Astrocyte of the spinal cord (primary cell): ENCODE measurements at places on chromosomes 3 and 15.
A peak's percentile ranks its signal among the peaks of the same experiment; 100 is the strongest.

DNA sequence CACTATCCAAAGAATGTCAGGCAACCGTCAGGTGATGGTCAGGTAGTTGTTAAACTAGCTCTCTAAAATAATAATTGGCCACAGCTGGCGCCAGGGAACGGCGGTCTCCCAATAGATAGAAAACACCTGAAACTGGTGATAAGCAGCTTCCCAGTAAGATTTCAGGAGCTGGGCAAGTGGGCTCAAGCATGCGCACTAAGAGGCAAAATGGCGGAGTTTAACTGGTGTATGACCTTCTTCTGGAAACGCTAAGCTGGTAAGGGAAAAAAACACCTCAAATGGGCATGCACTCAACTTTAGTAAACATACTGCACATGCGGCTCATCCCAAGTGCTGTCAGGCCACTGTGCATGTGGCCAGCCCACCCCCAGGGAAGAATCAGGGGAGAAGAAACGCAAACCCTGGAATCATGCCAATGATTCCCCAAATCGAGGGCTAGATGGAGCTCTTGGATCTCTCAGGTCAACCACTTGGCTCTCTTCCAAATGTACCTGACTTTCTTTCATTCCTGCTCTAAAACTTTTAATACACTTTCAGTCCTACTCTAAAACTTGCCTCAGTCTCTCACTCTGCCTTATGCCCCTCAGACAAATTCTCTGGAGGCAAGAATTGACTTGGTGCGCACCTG lies 195.0 kb downstream of the ZNF621 start:
- no peak for DNase-seq

- no peak for DNase-seq
Observed at GRCh38 chr15:58870451-58870850, 63.0 kb downstream of the SLTM start.

GRCh38 chr15:66931768-66932633 lies 133.4 kb upstream of the SMAD3 start:
- DNase-seq, result peak; percentile 59

GRCh38 chr3:71397046-71397445 lies 186.5 kb downstream of the FOXP1 start:
- peak; percentile 39 for DNase-seq

DNA sequence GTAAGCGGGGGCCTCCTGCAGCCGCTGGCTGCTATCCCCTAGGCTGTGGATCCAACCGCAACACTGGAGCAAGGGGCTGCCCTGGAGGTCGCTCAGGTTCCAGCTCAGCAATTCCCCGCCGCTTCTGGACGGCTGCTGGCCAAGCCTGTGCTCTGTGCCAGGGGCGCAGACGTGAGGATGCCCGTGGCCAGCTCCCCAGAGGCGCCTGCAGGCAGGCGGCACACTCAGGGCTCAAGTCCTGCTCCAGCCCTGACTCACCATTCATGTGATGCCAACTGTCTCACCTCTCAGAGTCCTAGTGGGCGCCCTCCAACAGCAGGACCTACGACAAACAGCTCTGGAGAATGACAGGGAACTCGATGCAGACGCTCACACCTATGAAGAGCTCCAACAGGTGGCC lies 31.6 kb downstream of the KLHL25 start:
- no peak for DNase-seq

DNA sequence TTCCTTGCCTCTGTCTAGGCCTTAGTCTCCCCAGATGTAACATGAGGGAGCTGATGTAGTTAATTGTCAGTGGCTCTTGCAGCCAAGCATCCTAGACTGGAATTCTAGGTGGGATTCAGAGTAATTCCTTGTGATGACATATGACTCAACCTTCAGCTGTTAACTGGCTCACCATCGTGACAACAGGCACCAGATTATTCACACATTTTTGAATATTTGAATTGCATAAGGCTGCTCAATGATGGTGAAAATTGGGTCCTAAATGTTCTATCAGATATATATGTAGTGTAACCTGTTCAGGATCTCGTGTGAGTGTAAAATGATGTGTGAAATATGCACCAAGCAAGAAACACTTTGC lies 405.1 kb downstream of the LPP start:
- DNase-seq, result peak; percentile 17
